ENCODE measurements at places on chromosomes 7 and 10.

GRCh38 chr10:132921818-132922807, 20.3 kb downstream of the CFAP46 start:
- DNase-seq, result no peak

DNA sequence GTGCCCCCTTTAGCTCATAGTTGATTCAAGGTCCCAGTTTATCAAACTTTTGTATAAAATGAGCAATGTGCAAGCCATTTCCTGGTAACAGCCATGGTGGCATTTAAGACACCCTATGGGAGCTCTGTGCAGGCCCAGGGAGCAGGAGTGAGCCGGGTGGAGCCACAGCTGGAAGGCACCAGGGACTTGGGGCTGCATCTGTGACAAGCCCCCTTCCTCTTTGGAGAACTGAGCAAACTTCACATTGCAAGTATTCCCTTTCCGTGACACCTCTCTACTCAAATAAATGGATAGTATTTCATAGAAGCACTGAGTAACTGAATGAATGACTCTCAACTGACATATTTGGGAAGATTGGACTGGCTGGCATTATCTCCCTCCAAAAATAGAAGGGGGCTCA, 558.7 kb upstream of the FOXK1 start:
- no peak for DNase-seq

GRCh38 chr10:16597656-16598055, 76.0 kb upstream of the C1QL3 start:
- no peak for DNase-seq

DNA sequence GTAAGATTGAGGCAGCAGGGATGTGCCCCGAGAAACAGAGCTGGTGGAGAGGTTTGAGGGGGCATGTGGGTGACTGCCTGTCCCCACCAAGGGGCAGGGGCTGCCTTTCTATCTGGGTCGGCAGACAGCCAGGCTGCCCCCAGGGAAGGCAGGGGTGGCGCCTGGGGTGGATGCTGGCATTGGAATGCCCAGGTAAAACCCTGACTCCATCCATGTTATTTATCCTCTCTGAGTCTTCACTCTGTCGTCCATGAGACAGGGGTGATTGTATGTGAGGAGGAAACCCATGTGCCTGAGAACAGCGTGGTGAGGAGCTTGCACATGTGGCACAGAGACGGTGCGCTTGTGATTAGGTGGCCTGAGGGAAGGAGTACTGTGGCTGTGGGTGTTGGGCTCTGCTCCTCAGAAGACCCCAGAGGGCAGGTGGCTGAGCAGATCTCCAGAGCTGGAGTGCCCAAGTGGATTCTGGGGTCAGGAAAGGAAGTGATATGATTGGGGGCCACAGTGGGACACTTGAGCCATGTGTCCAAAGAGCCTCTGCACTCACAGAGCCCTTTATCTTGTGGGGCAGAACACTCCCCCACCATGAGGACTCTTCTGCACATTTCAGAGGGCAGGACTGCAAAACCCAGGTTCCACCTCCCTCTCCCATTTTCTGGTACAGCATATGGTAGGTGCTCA, 100.4 kb upstream of the RET start:
- no peak for DNase-seq

GRCh38 chr10:104253606-104254410, 884 bp upstream of the GSTO1 start:
- DNase-seq, result no peak

- no peak for DNase-seq
These were observed 5.1 kb upstream of the PIP4K2A start for GRCh38 chr10:22719406-22720042.

GRCh38 chr10:33233221-33233620, 101.2 kb downstream of the NRP1 start:
- DNase-seq, result no peak

DNA sequence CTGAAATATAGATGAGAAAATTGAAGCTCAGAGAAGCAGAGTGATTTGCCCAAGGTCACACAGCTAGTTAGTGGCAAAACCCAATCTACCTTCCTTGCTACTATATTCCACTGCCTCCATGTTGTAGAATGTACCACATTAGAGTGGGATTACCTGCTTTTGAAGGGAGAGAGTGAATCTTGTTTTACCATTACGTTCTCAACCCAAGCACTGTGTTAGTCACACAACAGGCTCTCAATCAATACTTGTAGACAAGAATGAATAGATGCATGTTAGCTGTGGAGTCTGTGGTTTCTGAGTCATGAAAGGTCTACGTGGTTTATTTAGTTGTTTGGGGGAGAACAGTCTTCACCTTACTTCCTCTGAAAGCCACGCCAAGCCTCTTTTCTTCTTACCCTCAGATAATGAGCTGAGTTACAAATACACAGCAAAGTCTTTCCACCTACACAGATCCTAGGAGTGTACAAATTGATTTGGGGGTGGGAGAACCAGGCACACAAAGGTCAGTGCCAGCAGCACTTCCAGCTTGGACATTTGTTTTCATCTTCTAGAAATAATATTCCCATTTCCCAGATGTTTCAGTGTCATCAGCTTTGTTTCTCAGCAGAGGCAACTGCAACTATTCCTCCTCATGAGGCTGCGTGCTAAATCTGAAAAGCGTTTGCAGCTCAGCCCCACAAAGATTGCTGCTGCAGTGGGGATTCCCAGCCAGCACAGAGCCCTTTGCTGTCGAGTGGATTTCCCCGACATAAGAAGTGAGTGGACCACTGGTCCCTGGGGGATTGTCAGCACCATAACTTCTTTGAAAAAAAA, 71.5 kb upstream of the ADO start:
- DNase-seq, result peak; percentile 58

GRCh38 chr7:31110331-31111108, 58.4 kb downstream of the ADCYAP1R1 start:
- no peak for DNase-seq

GRCh38 chr10:60466267-60467201, 76.9 kb upstream of the ANK3 start:
- DNase-seq, result no peak

GRCh38 chr7:129258649-129259389, 34.0 kb downstream of the AHCYL2 start:
- DNase-seq, result no peak

DNA sequence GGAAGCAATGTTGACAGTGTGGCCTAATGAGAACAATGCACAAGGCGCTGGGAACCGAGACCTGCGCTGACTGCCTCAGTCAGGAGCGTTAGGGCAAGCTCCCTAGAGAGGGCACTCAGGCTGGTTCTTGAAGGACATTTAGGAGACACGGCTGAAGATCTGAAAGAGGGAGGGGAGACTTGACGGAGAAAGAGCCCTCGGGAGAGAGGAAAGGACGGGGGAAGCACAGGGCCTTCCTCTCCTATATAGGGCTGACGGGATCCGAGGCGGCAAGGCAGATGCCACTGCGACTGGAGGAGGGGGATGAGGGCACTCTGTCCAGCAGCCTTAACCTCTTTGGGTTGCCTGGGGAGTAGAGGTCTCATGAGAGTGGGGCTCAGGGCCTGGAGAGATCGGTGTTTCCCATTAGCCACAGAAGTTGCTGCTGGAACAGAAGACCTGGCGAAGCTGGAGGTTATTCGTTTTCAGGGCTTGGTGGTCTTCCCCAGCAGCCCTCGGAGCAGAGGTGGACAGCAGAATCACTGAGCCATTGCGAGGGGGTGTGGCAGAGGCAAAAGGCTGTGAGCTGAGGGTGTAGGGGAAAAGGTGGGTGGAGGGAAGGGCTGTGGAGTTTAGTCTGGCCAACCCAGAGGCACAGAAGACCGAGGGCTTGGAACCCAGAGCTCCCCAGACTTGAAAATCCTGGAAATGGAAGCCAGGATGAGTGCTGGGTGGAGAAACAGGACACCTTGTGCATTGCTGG, 36.0 kb downstream of the CLEC2L start:
- no peak for DNase-seq

GRCh38 chr10:133608855-133609254, 17.7 kb downstream of the FRG2B start:
- no peak for DNase-seq

DNA sequence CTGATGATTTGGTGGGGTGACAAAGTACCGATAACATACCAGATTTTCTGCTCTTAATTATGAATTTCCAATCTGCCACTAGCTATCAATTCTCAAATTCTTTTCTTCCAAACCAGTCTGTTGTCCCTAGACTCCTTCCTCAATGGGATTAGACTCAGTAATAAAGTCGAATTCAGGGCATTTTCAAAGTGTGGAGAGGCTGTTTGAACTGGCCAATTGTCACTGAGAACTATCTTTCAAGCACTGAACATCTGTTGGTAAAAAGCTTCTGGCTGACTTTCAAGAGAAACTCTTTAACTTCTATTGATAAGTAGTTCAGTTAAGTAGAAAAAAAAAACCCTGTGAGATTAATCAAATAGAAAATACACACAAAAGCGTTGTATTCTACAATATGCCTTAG, 108.9 kb downstream of the SAMD9 start:
- no peak for DNase-seq

DNA sequence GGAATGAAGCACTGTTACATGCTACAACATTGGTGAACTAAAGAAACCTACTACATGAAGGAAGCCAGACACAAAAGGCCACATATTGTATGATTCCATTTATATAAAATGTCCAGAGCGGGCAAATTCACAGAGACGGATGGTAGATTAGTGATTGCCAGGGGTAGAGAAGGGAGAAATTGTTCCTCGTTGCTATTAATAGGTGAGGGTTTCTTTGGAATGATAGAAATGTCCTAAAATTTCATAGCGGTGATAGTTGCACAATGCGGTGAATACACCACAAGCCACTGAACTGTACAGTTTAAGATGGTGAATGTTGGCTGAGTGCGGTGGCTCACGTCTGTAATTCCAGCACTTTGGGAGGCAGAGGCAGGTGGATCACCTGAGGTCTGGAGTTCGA, 29.0 kb downstream of the DENND2A start:
- no peak for DNase-seq

DNA sequence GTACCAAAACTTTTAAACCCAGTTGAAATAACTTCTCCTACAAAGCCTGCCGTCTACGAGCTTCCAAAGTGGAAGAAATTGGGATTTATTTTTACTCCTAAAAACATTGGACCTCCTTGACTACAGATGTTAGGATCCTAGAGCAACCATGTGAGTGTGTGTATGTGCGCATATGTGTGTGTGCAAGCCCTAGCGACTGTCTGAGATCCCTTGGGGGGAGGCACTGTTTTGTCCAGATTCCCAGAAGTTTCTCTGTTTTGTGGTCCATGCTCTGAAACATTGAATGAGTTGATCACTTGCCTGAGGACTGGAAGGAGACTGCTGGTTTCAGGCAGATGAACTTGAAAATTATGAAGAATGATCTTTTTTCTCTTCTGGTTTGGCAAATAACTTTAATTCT, 312.3 kb upstream of the ZNF32 start:
- DNase-seq, result no peak

GRCh38 chr7:74290981-74291441, 1.8 kb downstream of the CLIP2 start:
- DNase-seq, result no peak

- DNase-seq, result no peak
These were observed 10.6 kb upstream of the LIPM start for GRCh38 chr10:88791924-88792323.

DNA sequence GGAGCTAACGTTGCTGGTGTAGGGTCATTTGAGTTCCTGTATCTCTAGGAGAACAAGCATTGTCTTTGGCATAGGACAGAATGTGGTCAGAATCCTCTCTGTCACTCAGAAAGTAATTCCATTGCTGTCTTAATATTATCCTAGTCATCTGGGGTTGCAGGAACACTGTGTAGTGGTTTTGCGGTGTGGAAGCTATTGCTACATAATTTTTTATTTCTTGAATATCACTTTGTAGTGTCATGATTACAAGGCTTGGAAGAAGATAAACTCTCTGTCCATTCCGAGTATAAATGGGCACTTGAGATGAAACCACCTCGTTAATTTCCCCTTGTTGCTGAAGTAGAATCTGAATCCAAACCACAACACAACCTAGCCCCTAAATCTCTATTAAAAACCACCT, 919.2 kb downstream of the LRMDA start:
- DNase-seq, result no peak

- DNase-seq, result no peak
These were observed 37.8 kb upstream of the CHST15 start for GRCh38 chr10:124131172-124131571.

GRCh38 chr7:66921396-66921917, 432 bp downstream of the TMEM248 start:
- DNase-seq, result no peak

DNA sequence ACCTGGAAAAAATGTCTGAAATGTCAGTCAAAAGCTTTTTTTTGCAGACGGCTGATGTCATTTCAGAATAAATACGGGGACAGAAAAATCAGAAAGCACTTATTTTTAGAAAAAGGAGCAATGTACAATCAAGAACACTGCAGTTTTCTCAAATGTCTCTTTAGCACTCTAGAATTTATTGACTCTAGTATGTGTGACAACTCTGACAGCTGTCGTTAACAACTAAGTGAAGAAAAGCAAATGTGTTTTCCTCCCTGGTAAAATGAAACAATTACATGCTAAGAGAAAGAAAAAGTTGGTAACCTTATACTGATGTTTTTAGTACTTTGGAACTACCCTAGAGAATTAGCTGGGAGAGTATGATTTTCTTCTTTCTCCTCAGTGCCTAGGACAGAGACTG, 497.4 kb downstream of the GRM8 start:
- no peak for DNase-seq

GRCh38 chr7:44565097-44565794, 8.5 kb downstream of the DDX56 start:
- DNase-seq, result peak; percentile 36

DNA sequence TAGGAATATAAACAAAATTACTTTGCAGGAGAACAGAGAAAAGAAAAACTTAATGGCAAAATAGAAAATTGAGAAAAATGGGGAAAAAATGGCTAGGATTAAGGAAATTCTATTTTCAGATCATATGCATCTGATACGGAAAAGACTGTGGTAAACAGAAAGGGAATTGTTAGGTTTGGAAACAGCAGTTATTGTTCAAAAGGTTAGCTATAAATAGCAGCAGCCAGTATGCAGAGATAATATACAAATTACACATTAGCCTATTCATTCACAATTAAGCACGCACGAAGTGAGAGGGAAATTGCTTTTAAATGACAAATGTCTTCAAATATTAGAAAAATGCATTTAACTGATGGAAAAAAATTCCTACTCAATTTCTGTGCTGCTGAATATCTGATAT, 224.1 kb upstream of the FAM3C start:
- DNase-seq, result no peak

DNA sequence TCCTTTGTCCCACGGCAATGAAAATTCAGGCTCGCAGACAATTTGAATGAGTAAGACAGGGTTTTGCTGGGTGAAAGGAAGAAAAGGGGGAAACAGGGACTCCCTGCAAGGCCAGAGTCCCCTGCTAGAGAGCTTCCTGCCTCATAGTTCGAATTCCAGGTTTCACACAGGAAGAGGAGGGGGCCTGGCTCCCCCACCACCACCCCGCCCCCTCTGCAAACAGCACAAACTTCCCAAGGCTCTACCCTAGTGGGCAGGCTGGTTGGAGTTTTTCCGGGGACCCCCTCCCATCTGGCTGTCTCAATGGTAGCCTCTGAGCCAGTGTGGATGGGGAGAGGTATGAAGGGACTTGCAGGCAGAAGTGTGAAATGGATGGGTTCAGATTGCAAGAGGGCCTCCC, 57.4 kb upstream of the NEBL start:
- no peak for DNase-seq
